Activated T-helper 1 cell treated with anti-CD3 and anti-CD28 coated beads, Interleukin-12 subunit alpha, Interleukin-12 subunit beta, Interleukin-2, Interleukin-4 antibody, amounts not matched to agents 30 ng/mL and 10 ng/mL and 1 ng/mL, durations not matched to agents 14 hours and 24 hours and 36 hours (primary cell): ENCODE measurements at places on chromosomes 5 and 9. TPM values are rescaled to one million over a fixed set of nuclear protein-coding genes. Genes with fewer than 3 reads are reported as not detected.

Gene FAM163B
- not detected in 2 replicates for total RNA-seq

Gene EHMT1
- total RNA-seq: 97.0 and 98.1 TPM in 2 replicates

GRCh38 chr5:68771221-68771620 lies 322.6 kb upstream of the SLC30A5 start:
- no peak for DNase-seq

- DNase-seq: no peak
These were observed 116.6 kb downstream of the KLHL3 start for GRCh38 chr5:137619191-137619870.
